ENCODE measurements at places on chromosomes 7 and 10.
A peak's percentile ranks its signal among the peaks of the same experiment; 100 is the strongest.

DNA sequence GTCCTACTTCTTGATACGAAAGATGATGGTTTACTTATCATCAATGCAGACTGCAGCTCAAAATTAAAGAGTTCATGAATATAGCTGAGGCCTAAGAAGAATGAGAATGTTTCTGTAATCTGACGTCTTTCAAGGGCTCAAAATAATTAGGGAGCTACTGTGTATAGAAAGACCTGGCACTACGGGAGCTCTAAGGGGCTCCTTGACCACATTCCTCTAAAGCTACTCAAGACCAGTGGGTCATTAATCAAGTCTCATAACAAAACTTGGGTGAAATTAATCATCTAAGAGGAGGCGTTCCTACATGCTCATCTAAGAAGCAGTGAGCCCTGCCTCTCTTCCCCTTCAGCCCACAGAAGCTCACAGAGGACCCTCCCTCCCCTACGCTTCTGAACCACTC lies 863.8 kb upstream of the AUTS2 start:
- no peak for DNase-seq

GRCh38 chr10:103818105-103818504 lies 37.3 kb downstream of the SH3PXD2A start:
- peak; percentile 25 for DNase-seq

DNA sequence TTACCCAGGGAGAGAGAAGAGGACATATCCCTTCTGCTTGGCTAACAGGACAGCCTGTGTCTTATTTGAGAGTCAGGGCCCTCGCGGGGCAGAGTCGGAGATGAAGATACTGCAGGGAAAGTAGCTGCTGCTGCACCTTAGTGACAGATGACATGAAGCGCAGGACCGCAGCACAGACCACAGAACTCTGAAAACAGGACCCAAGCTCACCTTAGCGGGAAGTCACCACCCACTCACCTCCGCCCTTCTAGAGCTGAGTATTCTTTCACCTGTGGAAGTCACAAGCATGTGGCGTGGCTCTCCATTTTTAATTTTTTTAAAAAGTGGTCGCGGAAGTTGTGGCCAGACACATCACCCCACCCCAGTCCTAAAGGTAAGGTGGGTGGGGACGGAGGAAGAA lies 191.4 kb downstream of the FAM107B start:
- no peak for DNase-seq

GRCh38 chr7:153006911-153007310 lies 247.4 kb downstream of the ACTR3B start:
- DNase-seq, result no peak

- no peak for DNase-seq
Observed at GRCh38 chr7:85529831-85530230, 343.0 kb upstream of the SEMA3D start.

DNA sequence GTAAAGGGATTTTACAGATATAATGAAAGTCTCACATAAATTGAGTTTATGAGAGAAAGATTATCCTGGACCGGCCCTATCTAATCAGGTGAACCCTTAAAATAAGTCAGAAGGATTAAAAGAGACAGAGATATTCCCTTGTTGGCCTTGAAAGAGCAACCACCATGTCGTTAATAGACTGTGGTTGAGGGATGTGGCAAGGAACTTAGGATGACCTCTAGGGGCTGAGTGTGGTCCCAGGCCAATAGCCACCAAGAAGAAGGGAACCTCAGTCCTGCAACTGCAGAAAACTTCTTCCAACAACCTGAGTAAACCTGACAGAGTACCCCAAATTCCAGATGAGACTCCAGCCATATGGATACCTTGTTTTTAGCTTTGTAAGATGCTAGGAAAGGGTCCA lies 121.5 kb downstream of the POLR1F start:
- peak; percentile 11 for DNase-seq

- no peak for DNase-seq
Observed at GRCh38 chr7:136958016-136958415, 89.6 kb downstream of the CHRM2 start.

GRCh38 chr7:67033251-67033650 lies 36.6 kb downstream of the TYW1 start:
- no peak for DNase-seq

- peak; percentile 44 for DNase-seq
Observed at GRCh38 chr7:6556196-6556595, 4.9 kb upstream of the GRID2IP start.

DNA sequence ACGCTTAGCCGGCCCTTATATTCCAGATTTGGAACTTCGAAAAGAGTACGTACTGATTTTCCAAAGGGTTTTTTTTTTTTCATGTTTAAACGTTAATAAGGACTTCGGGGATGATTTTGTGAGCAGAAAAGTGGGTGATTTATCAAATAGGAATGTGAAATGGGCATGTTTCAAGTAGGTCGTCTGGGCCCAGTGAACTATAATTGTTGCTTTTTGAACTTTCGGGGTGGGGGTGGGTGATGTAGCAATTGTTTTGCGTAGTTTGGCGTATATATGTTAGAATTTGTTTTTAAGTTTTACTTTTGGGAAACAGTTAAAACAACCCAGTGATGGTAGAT lies 299 bp upstream of the PBLD start:
- no peak for DNase-seq

DNA sequence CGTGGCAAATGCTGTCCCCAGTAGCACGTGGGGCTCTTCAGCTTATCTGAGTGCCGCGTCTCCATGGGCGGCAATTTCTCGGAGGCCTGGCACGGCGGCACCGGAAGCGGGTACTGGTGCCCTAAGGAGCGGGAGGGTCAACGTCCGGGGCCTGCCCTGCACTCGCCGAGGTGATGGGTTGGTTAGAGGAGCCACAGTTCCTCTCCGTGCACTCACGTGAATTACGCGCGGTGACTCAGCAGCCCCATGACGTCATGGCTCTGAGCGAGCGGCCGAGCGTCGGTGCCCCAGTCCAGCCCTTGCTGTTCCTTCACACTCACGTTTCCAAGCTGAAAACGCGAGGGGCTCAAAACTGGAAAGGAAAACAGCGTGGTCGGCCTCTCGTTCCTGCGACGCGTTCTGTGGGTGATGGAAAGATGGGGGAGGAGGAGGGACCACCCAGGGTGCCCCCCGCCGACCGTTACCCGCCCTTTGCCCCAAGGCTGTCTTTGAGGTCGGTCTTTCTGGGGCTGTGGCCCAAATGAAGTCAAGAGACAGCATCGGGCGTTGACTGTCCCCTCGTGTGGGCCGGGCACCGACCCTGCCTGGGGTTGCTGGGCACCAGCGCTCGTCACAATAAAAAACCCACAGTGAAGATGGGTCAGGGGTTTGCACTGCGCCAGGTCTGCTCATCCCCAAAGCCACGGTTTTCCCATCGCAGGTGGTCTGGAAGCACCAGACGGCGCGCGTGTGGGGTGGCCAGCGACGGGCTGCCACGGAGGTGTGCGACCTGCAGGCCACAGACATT lies 70.4 kb upstream of the CFAP46 start:
- DNase-seq, result no peak

DNA sequence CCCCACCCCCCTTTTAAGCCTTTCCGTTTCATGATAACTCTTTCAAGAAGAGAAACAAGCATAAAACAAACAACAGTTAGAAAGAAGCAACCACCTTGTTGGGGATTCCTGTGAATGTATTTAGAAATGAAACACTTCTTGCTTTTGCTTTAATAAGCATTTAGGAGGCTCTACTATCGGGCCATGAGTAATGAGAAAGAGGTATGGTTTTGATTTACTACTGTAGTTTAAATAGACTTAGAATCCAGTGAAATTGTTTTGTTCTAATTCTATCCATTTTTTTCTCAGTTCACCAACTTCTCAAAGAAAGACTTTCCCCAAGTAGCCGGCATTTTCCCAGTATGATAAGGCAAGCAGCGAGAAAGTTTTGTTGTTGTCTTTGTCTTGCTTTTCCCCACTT lies 168.7 kb upstream of the HABP2 start:
- DNase-seq, result no peak

DNA sequence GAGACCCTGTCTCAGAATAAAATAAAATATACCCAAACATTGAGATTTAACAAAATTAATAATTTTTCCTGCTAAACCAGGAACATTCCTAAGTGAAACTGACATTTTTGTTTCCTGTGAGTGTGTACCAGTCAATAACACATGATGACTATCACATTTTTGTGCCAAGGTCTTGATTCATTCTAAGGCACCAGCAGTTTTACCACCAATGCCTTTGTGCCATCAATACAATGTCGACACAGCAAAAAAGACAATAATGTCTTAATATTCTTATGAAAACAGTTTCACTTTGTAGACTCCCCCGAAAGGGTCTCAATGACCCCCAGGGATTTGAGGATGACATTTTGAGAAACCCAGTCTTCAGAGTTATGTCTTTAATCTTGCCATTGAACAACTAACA lies 7.2 kb upstream of the CADPS2 start:
- no peak for DNase-seq

- DNase-seq, result no peak
Observed at GRCh38 chr10:130026670-130027456, 62.8 kb upstream of the EBF3 start.

GRCh38 chr10:109851616-109852474 lies 71.5 kb downstream of the XPNPEP1 start:
- no peak for DNase-seq

GRCh38 chr10:58721601-58722281 lies 209.1 kb downstream of the BICC1 start:
- no peak for DNase-seq

DNA sequence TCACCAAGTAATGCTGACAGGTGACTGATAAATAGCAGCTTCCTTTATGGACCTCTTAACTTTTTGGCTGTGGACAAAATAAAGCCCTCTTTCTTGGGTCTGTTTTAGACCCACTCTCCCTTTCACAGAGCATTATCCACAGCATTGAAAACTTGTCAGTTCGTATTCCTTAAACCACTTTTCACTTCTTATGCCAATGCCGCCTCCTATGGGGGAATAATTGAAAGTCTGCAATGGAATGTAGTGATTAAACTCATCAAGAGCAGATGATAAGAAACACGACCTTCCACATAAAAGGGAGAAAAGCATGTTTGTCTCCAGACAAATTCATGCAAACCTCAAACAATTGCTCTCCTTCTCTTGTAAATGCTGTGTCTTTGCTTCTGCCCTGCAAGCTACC lies 153.4 kb downstream of the SORCS1 start:
- DNase-seq, result no peak

DNA sequence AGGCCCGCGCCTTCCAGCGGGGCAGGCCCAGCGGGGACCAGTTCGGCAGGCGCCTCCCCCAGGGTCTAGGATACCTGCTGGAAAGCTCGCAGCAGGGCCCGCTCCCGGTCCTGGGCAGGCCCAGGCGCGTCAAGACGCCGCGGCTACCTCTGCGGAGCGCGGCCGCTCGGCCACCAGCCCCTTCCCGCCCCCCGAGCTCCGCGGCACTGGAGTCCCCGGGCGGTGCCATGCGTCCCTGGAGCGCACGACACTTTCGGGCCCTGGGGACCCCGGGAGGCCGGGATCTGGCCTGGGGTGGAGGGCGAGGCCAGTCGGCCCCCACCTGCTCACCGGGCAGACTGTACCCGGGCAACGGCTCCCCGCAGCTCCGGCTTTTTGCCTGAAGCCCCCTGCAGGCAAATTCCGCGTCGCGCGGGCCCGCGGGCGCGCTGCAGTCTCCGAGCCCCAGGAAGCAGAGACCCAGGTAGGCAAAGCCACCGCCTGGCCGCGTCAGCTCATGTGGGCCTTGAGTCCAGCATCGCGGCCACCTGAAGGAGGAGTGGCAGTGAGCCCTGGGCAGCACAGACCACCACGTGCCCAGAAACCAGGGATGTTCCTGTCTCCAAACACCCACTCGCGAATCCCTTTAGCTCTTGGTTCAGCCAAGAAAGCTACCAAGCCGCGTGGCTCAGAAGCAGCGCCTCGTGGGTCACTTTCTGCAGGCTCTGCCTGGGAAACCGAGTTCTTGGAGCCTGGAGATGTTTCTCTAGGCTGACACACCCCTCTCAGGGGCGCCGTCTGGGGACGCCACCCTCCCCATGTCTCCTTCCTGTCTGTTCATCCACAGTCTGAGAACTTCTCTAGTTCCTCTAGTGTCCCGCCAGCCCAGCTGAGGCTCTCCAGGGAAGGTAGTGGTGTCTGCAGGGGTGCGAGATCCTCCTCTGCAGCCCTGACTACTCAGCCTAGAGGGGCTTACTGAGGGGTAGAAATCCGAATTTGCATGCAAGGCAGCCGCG lies 46.1 kb upstream of the APBB1IP start:
- no peak for DNase-seq

DNA sequence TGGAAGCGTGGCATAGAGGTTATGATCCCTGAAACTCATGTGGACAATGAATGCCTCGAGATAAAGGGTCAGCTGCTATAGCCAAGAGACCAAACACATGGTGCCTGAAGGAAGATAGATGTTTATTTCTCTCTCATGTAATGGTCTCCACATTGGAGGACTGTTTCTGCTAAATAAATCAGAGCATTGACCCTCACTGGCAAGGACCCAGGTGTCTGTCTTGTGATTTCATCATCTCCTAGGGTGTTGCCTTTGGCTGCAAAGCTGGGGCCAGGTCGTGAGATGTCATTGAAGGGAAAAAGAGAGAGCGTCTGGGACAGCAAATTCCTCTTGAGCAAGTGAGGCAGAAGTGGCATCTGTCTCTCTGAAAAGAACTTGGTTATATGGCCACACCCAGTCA lies 64.6 kb downstream of the JCAD start:
- no peak for DNase-seq

DNA sequence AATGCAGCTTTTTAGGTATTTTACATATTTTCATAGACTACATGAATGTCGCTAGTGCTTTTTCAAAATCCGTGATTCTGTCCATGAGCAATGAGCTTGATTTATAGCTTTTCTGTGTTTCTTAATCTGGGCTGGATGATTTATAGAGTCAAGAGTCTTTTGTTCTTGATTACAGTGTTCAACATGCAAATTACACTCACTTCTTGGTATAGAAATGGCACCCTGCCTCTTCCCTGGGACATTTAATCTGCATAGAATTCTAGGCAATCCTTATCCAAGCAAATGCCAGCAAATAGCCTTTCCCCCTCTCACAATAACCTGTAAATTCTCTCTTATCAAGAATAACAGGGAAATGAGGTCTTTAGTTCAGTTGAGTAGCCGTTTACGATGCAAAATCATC lies 246.2 kb upstream of the SEMA3C start:
- DNase-seq, result no peak

DNA sequence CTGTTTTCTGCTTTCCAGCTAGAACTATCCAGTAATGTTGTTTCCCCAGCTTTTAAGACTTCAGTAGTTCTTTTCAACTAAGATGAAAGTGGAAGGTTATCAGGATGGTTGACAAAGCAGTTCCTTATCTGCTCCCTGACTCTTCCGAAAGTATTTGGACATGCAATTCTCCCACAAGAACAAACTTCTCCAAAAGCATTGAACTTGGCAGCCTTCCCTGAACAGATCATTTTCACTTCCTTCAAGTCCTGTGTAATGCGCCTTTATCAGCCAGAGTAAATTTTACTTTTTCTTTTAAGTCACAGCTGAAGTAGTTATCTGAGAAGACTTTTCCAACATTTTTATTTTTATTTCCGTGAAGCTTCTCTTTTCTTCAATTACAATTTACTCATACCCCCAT lies 39.7 kb downstream of the CDC14C start:
- DNase-seq, result no peak

GRCh38 chr7:78178319-78178718 lies 379.7 kb downstream of the PHTF2 start:
- DNase-seq, result no peak
